Stimulated activated CD8-positive, alpha-beta memory T cell treated with anti-CD3 and anti-CD28 coated beads, Interleukin-15, amount 100 ng/mL, for 4 hours (primary cell): ENCODE measurements at places on chromosomes 4 and X.

DNA sequence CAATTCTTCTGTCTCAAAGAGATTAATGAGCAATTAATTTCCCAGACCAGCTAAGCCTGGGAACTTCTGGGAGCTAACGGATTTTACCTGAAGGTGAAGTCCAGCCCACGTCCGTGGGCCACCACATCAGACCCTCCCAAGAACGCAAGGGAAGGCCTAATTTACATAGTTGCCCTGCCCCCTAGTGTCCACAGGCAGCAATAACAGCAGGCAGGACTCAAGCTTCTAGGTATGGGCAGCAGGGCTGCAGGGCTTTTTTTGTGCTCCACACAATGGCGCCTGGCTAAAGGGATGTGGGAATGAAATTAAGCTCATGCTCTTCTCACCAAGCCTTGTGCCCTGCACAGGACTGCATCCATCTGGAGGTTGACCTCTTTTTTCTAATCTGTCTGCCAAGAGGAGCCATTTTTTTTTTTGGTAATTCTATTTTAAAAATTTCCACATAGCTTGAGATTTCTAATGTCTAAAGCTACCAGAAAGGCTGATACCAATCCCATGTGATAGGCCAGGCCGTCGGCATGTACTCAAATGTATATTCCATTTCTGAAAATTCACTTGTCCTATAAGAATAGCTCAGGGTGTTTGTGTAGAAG lies 111.9 kb upstream of the TMEM164 start:
- DNase-seq, result no peak

- no peak for DNase-seq
These were observed 11.0 kb upstream of the VCX3B start for GRCh38 chrX:8453611-8454010.

GRCh38 chr4:108731006-108731405 lies 31.8 kb downstream of the ETNPPL start:
- DNase-seq, result no peak

- DNase-seq, result peak; percentile 34
These were observed at the start of the genes BRCC3, CMC4 and MTCP1 for GRCh38 chrX:155070975-155071693. Gene BRCC3 (plus strand): TSS chrX:155071508. CDS start chrX:155071528, 20 bp downstream. Gene CMC4 (minus strand): TSS chrX:155071136. CDS start chrX:155064023, 7,113 bp downstream. Gene MTCP1 (minus strand): TSS chrX:155071136. CDS start chrX:155066010, 5,126 bp downstream.

GRCh38 chr4:40881851-40882250 lies 132.1 kb downstream of the NSUN7 start:
- DNase-seq, result no peak

GRCh38 chr4:127249767-127250108 lies 383.0 kb upstream of the INTU start:
- DNase-seq, result no peak

DNA sequence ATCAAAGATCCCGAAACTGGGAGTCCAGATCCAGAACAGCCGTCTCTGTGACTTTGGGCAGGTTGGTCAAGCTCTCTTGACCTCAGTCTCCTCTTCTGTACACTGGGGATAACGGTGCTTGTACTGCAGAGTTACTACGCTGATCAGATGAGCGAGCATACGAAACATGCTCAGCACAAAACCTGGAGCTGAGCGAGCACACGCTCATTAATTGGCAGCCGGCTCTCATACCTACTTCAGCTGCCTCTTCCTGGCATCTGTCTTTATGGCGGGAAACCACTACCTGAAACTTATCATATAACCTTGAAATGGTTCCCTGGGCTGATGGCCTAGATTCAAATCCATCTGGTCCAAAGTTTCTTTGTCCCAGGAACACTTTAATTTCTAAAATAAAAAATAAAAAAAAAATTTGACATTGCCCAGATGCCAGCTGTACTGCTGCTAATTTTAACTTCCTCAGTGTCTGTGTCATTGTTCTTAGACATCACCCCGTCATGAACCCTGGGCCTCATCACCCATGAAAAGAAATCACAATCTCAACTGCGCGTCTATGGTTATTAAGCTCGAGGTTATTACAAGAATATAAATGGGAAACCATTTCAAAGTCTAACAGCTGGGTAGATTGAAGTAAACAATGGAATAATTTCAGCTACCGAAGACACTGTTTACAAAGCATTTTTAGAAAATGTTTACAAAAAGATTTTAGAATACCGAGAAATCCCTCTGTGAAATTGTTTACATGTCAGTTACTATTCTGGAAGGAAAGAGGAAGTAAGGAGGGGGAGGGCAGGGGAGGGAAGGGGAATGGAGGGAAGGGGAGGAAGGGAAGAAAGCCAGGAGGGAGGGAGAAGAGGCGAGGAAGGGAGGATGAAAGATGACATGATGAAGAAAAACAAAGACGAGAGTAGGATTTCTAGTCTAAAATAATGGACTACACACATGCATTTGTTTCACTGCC lies 49.0 kb downstream of the CRMP1 start:
- DNase-seq, result no peak

DNA sequence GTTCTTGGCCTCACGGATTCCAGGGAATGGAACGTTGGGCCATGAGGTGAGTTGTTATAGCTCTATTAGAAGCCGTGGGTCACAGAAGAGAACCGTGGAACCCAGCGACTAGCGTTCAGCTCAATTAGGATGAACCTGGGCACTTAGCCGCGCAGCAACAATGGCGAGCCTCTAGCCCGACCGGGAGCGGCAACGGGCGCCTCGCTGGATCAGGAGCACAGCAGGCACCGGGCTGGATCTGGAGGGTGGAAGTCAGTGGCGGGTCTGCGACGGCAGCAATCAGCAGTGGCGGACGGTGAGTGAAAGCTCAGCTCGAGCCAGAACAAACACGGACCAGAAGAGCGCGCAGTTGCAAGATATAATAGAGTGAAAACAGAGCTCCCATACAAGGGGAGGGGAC lies 34.2 kb downstream of the AGA start:
- DNase-seq, result no peak

DNA sequence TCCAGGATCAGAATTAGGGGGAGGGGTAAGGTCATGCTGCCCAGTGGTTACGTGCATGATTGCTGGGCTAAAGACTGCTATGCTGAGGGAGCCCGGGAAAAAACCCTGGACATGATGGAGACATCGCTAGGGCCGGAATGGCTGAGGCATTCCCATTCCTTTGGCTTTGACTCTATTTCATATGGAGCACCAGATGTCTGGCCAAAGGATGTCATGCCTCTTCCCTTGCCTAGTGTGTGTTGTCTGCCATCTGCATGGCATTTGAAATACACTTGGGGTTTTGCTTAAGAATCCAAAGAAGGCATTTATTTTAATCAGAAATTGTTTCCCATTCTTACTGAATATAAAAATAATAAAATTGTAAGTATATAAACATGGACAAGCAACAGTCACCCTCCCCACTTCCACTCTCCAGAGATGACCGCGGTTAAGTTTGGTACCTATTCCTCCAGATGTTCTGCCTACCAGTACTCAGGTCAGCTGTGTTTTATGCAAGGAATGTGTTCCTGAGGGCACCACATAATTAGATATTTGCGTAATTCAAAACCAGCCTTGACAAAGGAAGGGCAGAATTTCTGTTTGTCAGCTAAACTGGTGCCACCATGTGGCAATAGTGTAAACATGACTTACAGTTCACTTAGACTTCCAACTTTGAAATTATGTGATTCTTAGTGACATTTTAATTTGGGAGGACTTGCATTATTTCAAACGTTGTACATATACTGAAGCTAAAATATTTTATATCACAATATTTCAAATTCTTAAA lies 105.9 kb downstream of the CT47B1 start:
- DNase-seq, result no peak

DNA sequence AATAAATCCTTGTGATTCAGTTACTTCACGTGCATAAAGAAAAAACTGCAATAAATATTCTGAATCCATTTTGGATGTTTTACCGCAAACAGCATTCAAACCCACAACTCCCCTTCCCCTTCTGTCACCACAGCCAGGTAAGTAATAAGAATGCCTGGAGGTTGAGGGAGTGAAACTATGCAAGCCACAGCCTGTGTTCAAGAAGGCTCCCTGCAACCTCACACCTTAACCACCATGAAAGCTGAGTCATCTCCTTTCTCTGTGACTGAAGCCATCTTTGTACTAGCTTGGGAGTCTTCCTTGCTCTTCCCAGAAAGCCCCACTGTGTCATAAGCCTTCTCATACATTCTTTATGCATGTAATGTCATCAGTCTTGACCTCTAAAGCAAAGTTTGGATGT lies 297.0 kb upstream of the PUDP start:
- DNase-seq, result no peak

DNA sequence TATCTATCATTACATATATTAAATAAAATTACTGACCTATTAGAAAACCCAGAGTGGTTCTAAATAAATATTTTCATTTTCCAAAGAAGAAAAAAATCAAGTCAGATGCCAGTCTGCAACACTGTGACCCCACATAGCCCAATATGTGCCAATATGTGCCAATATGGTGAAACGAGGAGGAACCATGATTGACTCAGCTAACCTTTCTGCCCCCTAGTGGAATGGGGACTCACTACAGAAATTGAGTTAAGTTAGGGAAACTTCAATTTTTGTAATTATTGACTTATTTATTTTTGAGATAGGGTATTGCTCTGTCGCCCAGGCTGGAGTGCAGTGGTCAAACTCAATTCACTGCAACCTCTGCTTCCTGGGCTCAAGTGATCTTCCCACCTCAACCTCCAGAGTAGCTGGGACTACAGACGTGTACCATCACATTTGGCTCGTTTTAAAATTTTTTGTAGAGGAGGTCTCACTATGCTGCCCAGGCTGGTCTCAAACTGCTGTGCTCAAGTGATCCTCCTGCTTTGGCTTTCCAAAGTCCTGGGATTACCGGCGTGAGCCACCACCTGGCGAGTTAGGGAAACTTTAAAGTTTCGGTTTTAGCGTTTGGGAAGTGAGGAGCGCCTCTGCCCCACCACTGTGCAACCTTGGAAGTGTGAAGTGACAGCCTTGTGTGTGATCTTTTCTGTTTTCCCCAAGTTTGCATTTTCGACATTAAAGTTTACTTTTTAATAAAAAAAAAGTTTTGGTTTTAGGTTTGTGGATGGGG lies 116.8 kb upstream of the SHISA3 start:
- no peak for DNase-seq

GRCh38 chrX:112163906-112164305 lies 81.3 kb upstream of the TRPC5 start:
- DNase-seq, result no peak

DNA sequence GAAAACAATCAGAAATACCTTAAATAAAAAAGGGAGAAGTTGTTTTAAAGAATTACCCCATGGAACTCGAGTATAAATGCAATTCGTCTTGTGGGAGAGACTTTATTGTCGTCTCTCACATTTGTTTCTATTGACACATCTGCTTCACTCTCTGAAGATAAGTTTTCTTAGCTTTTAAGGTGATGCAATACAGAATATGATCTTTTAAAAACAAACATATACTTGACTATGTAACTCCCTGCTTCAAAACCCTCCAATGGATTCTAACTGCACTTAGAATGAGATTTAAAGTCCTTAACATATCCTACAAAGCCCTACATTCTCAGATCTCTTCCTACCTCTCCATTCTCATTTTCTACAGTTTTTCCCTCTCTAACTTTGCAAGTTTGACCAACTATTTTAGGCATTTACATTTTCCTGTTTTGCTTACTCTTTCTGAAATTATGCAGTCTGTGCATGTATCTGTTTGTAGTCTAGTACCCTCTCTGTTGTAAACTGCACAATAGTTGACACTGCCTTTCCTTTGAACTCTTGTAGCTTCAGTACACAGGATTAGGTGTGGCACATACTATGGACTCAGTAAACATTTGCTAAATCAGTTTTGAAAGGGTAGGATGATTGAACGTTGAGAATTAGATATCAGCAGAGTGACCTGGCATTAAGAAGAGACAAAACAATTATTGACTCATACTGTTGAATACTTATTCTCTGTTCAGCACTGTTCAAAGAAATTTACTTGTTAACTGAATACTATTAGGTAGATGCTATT lies 59.8 kb downstream of the AGTR2 start:
- DNase-seq, result no peak

DNA sequence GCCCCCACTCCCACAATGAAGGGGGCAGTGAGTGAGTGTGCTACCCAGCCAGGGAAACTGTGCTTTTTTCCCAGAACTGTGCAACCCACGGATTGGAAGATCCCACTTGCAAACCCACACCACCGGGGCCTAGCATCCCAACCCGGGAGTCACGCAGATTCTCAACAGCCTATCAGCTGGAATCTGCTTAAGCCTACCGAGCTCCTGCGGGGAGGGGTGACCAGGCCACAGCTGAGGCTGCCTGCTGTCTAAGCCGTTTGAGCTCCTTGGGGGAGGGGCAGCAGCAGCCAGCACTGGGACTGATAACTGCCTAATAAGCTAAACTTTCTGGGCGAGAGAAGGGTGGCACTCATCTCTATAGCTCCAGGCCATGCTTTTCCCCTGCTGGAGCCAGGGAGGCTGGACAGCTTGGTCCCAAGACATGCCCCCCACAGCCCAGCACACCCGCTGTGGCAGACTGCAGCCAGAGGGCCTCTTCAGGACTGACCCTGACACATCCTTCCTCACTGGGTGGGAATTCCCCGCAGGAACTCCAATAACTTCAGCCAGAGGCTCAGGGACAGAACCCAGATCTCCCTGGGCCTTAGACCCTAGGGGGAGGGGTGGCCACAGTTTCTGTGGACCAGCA lies 161.3 kb upstream of the MAGEB18 start:
- no peak for DNase-seq

DNA sequence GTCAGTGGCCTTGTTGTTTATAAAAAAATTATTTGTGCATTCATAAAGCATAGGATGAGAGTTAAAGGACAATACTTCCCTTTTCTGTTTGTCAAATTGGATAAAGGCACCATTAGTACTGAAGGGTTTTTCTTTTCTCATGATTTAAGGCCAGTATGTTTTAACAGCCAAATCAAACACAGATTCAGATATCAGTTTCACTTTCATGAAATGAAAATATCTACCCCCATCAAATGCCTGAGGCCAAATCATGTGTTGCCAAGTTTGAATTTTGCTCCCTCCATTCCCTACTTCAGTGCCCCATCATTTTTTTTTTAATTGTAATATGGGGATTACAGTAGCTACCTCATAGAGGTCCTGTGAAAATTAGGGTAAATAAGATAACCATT lies 745.9 kb downstream of the RPA4 start:
- no peak for DNase-seq

- no peak for DNase-seq
These were observed 1.8 kb downstream of the ODAPH start for GRCh38 chr4:75557696-75558095.

DNA sequence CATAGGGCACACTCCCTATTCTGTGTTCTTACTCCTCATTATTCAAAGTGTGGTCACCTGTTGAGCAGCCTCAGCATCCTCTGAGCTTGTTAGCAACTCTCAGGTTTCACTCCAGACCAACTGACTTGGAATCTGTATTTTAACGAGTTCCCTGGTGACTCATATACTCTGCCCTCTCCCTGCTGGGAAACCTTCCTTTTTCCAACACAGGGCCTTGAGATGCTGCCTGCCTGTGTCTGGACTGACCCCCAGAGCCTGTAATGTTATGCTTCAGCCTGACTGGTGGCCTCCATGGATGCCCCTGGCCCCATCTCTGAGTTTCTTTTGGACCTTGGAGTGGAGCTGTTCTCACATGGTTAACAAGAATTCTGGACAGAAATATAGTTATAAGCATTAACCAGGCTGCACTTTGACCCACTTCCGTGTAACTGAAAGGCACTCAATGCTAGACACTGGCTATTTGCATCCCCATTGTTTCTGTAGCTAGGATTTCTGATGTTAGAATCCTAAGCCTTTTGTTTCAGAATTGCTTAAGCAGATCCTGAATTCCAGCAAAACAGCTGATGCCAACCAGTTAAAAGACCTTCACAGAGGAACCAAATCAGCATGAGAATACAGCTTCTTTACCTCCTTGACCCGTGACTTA lies 262.6 kb downstream of the STIM2 start:
- no peak for DNase-seq

GRCh38 chr4:45846016-45846415 lies 277.8 kb downstream of the GABRG1 start:
- no peak for DNase-seq

- DNase-seq, result no peak
These were observed 219.9 kb downstream of the SHOX start for GRCh38 chrX:850471-850916.
